ENCODE measurements at places on chromosomes 12 and 14.

GRCh38 chr12:57604454-57604991, at the start of gene DTX3:
Gene DTX3 (plus strand): TSS chr12:57604824. CDS start chr12:57606518, 1,694 bp downstream.
- H3K27me3 ChIP-seq = no peaks in the 10 kb centered on the region
- DNase-seq = peak; percentile 67
- H3K4me3 ChIP-seq = peak within 1 kb of the TSS; percentile 81
- no peaks in the 10 kb centered on the region for H3K36me3 ChIP-seq
- H3K4me1 ChIP-seq = peaks cover 13% of the 10 kb centered on the region
- peak within 1 kb of the TSS; percentile 61 for H3K27ac ChIP-seq

DNA sequence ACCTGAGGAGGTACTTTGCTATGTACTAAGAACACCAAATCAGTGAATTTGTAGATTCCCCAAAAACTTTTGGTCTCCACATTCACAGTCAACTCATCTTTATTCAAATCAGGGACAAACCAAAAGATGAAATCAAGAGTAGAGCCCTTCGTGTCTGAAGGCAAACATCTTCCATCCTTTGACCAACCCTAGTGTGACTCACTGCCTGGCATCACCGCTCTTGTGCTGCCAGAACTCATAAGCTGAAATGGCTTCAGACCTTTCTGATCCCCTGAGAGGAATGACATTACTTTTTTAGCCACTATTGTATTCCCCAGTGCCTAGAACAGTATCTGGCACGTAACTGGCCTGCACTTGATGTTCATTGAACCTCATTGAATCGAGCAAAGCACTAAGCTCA, 50.1 kb downstream of the GOLGA5 start:
- no peak overlapping the region for H3K4me3 ChIP-seq
- H3K27ac ChIP-seq = no peak overlapping the region

GRCh38 chr14:22184157-22184829, 404.7 kb downstream of the DAD1 start:
- no peaks in the 10 kb centered on the region for H3K36me3 ChIP-seq
- H3K27me3 ChIP-seq = 0 out of 2 replicates have a peak, but pooled peaks cover 2% of the 10 kb centered on the region

GRCh38 chr14:105332350-105332874, 17.9 kb downstream of the PACS2 start:
- no peaks in the 10 kb centered on the region for H3K36me3 ChIP-seq
- H3K4me1 ChIP-seq = no peaks in the 10 kb centered on the region
- no peaks in the 10 kb centered on the region for H3K27me3 ChIP-seq
- H3K4me3 ChIP-seq = no peak overlapping the region
- DNase-seq = no peak

DNA sequence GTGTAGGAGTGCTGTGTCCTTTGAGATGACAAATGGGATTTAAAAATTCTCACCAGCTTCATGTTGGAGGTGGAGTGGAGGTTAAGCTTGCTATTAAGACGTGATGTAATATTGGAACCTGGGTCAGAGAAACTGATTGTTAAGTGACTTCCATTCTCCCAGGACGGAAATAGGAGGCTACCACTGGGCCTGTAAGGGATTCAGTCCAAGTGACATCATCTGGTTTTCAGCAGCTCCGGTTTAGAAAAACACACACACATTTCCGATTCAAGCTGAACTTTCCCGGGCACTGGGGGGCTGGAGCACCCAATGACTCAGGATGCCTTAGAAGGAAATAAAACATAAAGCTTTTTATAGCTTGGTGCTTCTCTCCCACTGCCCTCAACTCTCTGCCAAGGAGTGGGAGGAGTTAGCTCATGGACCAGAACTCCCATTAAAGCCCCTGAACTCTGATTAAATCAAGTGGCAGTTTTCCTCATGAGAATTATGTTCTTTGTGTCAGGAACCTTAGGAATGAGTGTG, 12.4 kb downstream of the CALM1 start:
- no peak for DNase-seq
- H3K4me1 ChIP-seq = no peaks in the 10 kb centered on the region
- no peak overlapping the region for H3K27ac ChIP-seq
- H3K36me3 ChIP-seq = peaks cover 16% of the 10 kb centered on the region
- no peaks in the 10 kb centered on the region for H3K27me3 ChIP-seq

DNA sequence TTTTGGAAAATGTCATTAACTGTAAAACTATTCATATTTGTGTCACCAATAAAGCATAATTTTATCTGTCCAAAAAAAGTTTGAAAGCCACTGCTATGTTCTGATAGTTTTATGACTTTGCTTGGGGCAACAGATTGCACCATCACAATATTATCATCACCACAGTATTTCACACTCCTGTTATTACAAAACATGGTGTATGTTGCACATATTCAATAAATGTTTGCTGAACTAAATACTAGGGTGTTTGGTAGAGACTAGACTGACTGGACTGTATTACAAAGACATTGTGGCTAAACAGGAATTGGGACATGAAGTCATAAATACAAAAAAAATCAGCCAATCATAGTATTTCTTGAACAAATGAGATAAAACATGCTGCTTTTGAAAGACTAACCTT, 55.1 kb downstream of the PAWR start:
- no peak overlapping the region for H3K27ac ChIP-seq
- no peaks in the 10 kb centered on the region for H3K27me3 ChIP-seq
- H3K4me1 ChIP-seq = no peaks in the 10 kb centered on the region
- H3K4me3 ChIP-seq = no peak overlapping the region
- no peak for DNase-seq
- peaks cover 9% of the 10 kb centered on the region for H3K36me3 ChIP-seq

GRCh38 chr12:89863493-89863938, 154.9 kb upstream of the ATP2B1 start:
- no peaks in the 10 kb centered on the region for H3K27me3 ChIP-seq
- H3K27ac ChIP-seq = 0 out of 2 replicates have a peak overlapping the region, but pooled peaks have one; percentile 10
- peaks cover 15% of the 10 kb centered on the region for H3K4me1 ChIP-seq
- peak; percentile 55 for DNase-seq
- H3K36me3 ChIP-seq = no peaks in the 10 kb centered on the region

DNA sequence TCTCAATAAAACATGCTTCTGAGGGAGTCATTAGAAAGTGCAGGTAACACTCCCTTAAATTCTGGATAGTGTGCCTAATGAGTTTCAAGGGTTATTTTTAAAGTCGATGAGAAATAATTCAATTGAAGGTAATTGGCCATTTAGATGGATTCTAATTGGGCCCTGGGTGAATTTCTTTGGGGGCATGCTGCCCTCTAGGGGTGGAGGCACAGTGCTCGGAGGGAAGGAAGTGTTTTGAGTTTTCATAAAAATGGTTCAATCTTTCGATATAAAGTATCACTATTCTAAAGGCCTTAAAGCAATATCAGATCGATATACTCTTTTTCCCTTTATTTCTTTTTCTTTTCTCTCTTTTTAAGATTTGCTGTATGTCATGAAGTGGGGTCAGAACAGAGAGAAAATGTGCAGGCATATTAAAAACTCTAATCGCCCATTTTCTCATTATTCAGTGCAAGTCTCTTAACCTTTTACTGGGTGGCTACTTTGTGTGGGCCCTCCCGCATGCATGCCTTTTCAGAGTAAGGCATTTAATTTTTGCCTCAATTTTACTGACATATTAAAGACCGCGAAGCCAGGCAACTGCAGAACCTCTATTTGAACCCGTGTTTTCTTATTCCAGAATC, 25.5 kb downstream of the NKX2-8 start:
- no peaks in the 10 kb centered on the region for H3K27me3 ChIP-seq
- H3K4me1 ChIP-seq = peaks cover 22% of the 10 kb centered on the region
- H3K36me3 ChIP-seq = no peaks in the 10 kb centered on the region
- H3K4me3 ChIP-seq = no peak overlapping the region
- DNase-seq = peak; percentile 88
- H3K27ac ChIP-seq = no peak overlapping the region

- no peaks in the 10 kb centered on the region for H3K4me1 ChIP-seq
- H3K4me3 ChIP-seq = no peak overlapping the region
- no peak overlapping the region for H3K27ac ChIP-seq
- no peak for DNase-seq
- H3K36me3 ChIP-seq = no peaks in the 10 kb centered on the region
These were observed 36.5 kb upstream of the CTDSP2 start for GRCh38 chr12:57883057-57883456.

- no peaks in the 10 kb centered on the region for H3K36me3 ChIP-seq
- DNase-seq = no peak
- H3K4me3 ChIP-seq = no peak overlapping the region
- H3K4me1 ChIP-seq = peaks cover 3% of the 10 kb centered on the region
These were observed 3.8 kb downstream of the DHRS2 start for GRCh38 chr14:23639891-23640523.

- H3K36me3 ChIP-seq = no peaks in the 10 kb centered on the region
- no peaks in the 10 kb centered on the region for H3K4me1 ChIP-seq
- no peak for DNase-seq
- H3K4me3 ChIP-seq = no peak overlapping the region
These were observed 13.1 kb upstream of the POC1B start for GRCh38 chr12:89538897-89539296.

- peaks cover 38% of the 10 kb centered on the region for H3K4me1 ChIP-seq
- H3K27me3 ChIP-seq = no peaks in the 10 kb centered on the region
- H3K4me3 ChIP-seq = no peak overlapping the region
- no peaks in the 10 kb centered on the region for H3K36me3 ChIP-seq
- H3K27ac ChIP-seq = no peak overlapping the region
These were observed 9.4 kb downstream of the TNFRSF1A start for GRCh38 chr12:6332459-6332858.

GRCh38 chr14:101737414-101738339, 23.8 kb upstream of the PPP2R5C start:
- peaks cover 3% of the 10 kb centered on the region for H3K4me1 ChIP-seq
- no peak overlapping the region for H3K4me3 ChIP-seq
- H3K27ac ChIP-seq = no peak overlapping the region
- peak; percentile 65 for DNase-seq
- no peaks in the 10 kb centered on the region for H3K36me3 ChIP-seq
- H3K27me3 ChIP-seq = no peaks in the 10 kb centered on the region

- peaks cover 32% of the 10 kb centered on the region for H3K36me3 ChIP-seq
- H3K4me1 ChIP-seq = no peaks in the 10 kb centered on the region
- H3K27me3 ChIP-seq = no peaks in the 10 kb centered on the region
- no peak overlapping the region for H3K4me3 ChIP-seq
These were observed 9.1 kb downstream of the GATC start for GRCh38 chr12:120455302-120455701.

- H3K27ac ChIP-seq = no peak overlapping the region
- H3K4me3 ChIP-seq = no peak overlapping the region
- DNase-seq = no peak
- H3K36me3 ChIP-seq = peaks cover 5% of the 10 kb centered on the region
These were observed 9.9 kb upstream of the DIABLO start for GRCh38 chr12:122235741-122236140.

DNA sequence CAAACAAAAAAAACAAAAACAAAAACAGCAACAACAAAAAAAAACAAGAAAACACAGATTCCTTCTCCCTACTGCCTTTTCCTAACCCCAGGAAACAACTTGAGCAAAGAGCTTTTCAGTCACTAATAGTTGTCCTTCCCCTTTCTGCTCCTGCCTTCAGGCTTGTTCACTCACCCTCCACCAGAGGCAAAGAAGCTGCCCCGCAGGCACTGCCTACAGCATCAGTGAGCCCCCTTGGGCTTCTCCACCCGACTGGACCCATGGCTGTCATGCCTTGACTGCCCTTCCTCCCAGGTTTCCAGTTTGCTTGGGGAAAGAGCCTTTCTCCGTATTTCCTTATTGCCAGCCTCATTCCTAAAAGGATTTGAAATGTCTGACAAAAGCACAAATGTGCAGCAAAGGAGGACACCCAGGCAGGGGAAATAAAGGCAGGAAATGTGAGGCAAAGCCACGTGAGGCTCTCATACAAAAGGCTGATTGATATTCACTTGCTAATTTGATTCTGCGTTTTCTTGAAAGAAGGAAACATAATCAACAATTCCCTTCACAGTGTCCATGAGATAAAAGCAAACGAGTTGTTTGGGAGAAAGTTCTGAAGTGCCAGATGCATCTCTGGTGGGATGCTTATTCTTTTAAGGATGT, 85.7 kb downstream of the GPATCH2L start:
- H3K4me3 ChIP-seq = no peak overlapping the region
- H3K27me3 ChIP-seq = no peaks in the 10 kb centered on the region
- no peak for DNase-seq

DNA sequence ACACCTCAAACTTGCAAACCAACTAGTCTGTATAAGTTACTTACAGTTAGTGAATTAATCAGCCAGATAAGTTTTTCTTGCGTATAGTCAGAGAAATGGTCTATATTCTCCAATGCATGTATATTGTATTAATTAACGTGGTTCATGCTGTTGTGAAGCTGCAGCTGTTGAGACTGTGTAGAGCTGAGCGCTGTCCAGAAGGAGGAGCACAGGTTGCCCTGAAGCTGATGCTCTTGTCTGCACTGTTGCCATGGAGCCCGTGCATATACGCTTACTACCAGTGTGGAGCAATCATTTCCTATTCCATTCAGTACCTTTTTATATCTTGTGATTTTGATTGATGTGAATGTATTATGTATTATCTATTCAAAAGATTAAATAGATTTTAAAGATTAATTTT, 74.3 kb upstream of the ARID2 start:
- H3K4me3 ChIP-seq = no peak overlapping the region
- no peaks in the 10 kb centered on the region for H3K4me1 ChIP-seq
- no peaks in the 10 kb centered on the region for H3K36me3 ChIP-seq
- H3K27me3 ChIP-seq = no peaks in the 10 kb centered on the region
- H3K27ac ChIP-seq = no peak overlapping the region
- DNase-seq = peak; percentile 75

DNA sequence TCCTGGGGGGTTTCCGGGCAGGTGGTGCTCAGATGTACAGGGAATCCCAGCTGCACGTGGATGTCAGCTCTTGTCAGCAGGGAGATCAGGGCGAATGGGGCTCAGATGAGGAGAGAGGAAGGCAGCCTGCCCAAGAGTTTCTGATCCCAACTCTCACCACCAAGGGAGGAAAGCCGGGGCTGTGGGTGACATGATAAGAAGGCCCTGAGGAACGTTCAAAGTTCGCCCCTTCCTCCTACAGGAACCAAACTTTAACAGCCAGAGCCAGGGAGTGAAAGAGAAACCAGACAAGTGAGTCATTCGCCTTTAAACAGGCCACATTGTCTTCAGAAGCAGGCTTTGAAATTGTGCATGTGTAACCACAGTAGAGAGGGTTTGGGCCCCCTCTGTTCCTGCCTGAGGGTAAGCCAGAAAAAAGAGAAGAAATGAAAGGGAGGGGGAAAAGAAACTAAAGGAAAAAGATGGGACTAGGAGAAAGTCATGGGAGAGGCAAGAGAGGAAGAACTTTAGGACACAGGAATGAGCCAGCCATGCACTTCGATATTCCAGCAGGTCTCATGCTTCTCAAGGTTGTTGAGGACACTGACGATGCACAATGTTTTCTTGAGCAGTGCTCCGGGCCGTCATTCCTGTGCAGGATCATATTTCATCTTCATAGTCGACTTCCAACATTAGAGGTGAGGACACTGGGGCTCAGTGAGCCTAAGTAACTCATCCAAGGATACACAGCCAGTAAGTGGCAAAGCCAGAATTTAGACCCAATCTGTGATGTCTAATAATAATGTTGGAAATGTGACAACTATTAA, 691.4 kb upstream of the TBX3 start:
- no peaks in the 10 kb centered on the region for H3K36me3 ChIP-seq
- no peak for DNase-seq
- no peaks in the 10 kb centered on the region for H3K4me1 ChIP-seq
- no peak overlapping the region for H3K4me3 ChIP-seq
- no peak overlapping the region for H3K27ac ChIP-seq

DNA sequence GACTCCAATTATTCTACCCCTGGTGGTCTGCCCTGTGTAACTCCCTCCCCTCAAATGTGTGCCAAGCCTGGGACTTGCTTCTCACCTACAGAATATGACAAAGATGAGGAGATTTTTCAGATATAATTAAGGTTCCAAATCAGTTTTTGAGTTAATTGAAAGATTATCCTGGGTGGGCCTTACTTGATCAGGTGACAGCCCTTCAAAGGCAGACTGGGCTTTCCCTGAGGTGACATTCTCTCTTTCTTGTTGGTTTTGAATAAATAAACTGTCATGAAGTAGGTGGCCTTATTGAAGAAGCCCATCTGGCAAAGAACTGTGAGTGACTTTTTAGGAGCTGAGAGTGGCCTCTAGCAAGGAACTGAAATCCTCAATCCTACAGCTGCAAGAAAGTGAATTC, 106.0 kb downstream of the BRMS1L start:
- no peaks in the 10 kb centered on the region for H3K27me3 ChIP-seq
- H3K4me3 ChIP-seq = no peak overlapping the region
- H3K36me3 ChIP-seq = no peaks in the 10 kb centered on the region
- no peak for DNase-seq
- no peaks in the 10 kb centered on the region for H3K4me1 ChIP-seq
